Activated naive CD4-positive, alpha-beta T cell treated with anti-CD3 and anti-CD28 coated beads for 36 hours (primary cell): ENCODE measurements at places on chromosomes 2 and 18. TPM values are rescaled to one million over a fixed set of nuclear protein-coding genes. Genes with fewer than 3 reads are reported as not detected.

- H3K4me3 ChIP-seq = no peak overlapping the region
- H3K4me1 ChIP-seq = peaks cover 5% of the 10 kb centered on the region
- H3K27ac ChIP-seq = no peak overlapping the region
- H3K36me3 ChIP-seq = no peaks in the 10 kb centered on the region
- DNase-seq = no peak
These were observed 8.8 kb downstream of the PRLH start for GRCh38 chr2:237574894-237575868.

GRCh38 chr2:223618172-223619035 is 16.2 kb upstream of the SCG2 start:
- H3K4me3 ChIP-seq = no peak overlapping the region
- no peaks in the 10 kb centered on the region for H3K36me3 ChIP-seq
- no peaks in the 10 kb centered on the region for H3K4me1 ChIP-seq
- no peak for DNase-seq
- no peak overlapping the region for H3K27ac ChIP-seq

ACMSD gene
- total RNA-seq = not detected

- H3K36me3 ChIP-seq = no peaks in the 10 kb centered on the region
- H3K27ac ChIP-seq = no peak overlapping the region
- H3K4me3 ChIP-seq = no peak overlapping the region
These were observed 111.8 kb downstream of the UGGT1 start for GRCh38 chr2:128202791-128203190.

DNA sequence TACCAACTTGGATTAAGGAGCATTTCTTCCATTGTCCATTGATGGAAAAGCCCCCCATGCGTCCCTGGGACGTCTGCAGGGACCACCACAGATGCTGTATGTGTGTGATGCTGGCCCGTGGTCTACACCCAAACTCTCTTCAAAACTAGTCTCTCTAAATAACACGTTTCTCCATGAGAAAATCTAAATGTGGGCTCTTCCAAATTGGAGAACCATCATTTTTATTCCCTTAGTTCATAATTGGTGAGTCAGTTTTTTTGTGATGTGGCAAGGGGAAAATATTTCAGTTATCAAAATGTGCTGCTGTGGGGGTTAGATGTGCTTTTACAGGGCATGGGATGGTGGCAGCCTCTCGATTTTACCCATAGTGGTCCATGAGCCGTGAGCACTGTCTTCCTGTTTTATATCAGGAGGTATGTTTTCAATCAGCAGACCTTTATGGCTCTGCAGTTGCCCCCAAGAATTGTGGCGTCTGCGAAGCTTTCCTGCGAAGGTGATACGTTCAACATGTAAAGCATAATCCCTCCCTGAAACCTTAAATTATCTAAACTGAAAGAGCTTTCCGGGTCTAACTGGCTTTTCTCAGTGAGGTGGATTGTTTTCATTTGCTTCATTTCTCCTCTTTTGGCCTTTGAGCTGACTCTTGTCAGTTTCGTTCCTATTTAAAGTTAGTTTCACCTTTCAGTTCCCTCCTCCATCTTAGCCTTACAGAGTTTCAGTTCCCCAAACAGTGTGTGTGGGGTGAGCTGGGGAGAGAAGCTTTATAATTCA is 78.4 kb downstream of the SETBP1 start:
- H3K36me3 ChIP-seq = no peaks in the 10 kb centered on the region
- peak overlapping the region; percentile 80 for H3K27ac ChIP-seq
- no peak overlapping the region for H3K4me3 ChIP-seq
- peaks cover 6% of the 10 kb centered on the region for H3K27me3 ChIP-seq

PDE1A gene
- not detected for total RNA-seq

DNA sequence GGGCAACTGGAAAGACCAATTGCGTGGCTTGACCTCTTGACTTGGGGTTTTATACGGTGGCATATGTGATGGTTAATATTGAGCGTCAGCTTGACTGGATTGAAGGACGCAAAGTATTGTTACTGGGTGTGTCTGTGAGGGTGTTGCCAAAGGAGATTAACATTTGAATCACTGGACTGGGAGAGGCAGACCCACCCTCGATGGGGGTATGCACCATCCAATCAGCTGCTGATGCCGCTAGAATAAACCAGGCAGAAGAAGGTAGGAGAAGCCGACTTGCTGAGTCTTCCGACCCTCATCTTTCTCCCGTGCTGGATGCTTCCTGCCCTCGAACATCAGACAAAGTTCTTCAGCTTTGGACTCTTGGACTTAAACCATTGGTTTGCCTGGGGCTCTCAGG is 34.2 kb upstream of the YPEL5 start:
- no peaks in the 10 kb centered on the region for H3K27me3 ChIP-seq
- H3K36me3 ChIP-seq = no peaks in the 10 kb centered on the region
- no peak for DNase-seq
- H3K27ac ChIP-seq = no peak overlapping the region

DNA sequence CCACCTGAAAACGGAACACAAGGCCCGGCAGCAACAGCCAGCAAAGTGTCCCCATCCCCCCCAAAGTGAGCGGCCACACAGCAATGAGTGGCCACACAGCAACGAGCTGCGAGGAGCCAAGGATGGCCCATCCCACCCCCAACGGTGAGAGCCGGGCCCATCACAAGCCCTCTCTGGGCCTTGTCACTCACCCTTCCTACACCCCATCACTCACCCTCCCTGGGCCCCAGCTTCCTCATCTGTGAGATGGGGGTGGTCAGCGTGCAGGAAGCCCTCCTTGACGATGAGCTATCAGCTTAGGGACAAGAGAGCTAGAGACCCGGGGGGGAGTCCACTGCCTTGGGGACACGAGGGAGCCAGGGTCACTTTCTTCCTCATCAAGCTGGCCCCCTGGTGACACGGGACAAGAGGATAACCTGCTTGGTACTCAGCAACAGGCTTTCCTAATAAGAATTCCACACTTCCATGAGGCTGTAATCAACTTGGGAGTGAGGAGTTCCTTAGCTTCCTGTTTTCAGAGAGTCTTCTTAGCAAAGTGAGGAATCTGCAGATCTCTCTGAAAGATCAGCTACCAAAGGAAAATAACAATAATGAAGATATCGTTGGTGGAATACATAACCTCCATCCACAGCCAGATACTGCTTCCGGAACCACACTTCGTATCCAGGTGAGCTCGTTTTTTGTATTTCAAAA is 92.8 kb downstream of the HDAC4 start:
- H3K36me3 ChIP-seq = no peaks in the 10 kb centered on the region
- H3K4me3 ChIP-seq = no peak overlapping the region
- peaks cover 21% of the 10 kb centered on the region for H3K4me1 ChIP-seq
- no peak for DNase-seq

GRCh38 chr2:176642074-176642473 is 372.8 kb downstream of the MTX2 start:
- peaks cover 2% of the 10 kb centered on the region for H3K4me1 ChIP-seq
- H3K4me3 ChIP-seq = no peak overlapping the region
- H3K27me3 ChIP-seq = peaks cover 59% of the 10 kb centered on the region

DNA sequence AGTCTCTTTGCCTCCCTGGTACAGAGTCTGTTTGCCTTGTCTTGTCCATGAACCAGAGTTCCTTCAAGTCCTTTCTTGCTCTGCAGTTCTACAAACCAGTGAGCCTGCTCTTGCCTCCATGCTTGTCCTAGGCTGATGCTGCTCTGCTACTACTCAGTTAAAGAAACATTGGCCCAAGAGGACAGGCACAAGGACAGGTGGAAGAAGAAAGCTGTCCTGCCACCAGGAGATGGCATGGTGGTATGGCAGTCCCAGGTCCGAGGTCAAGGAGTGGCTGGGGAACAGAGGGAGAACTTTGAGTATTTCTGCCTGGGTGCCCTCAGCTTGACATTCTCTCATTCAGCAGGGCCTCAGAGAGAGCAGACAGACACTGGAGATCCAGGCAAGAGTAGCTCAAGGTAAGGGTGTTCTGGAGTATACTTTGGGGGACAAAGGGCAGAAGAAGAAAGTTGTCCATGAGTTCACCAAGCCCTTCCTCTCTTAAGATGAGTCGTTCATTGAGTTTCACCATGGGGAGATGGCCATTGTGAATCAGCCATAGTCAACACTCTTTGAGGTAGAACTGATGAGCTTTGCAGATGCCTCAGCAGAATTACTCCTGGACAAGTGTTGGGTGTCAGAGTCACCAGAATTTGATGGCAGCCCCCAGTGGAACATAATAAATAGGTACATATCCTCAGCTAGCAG is 20.4 kb downstream of the TTC32 start:
- H3K27ac ChIP-seq = no peak overlapping the region
- peaks cover 4% of the 10 kb centered on the region for H3K36me3 ChIP-seq
- H3K27me3 ChIP-seq = no peaks in the 10 kb centered on the region

FLACC1 gene
- total RNA-seq = 0.84 TPM

DNA sequence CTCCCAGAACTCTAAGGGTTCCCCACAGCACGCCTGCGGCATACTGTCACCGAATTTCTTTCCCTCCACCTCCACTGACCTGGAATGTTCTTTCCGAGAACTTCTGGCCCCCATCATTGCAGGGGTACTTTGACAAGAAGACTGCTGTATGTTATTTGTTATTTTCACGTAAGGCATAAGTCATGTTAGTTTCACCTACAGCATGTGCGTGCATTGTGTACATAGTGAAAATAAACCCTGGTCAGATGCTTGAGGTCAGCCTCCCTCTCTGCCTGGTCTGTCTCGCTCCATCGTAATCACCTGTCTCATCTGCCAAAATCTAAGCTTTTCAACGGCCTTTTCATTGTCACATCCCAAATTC is 4.1 kb downstream of the ABCG8 start:
- no peaks in the 10 kb centered on the region for H3K4me1 ChIP-seq
- H3K27me3 ChIP-seq = no peaks in the 10 kb centered on the region
- no peak overlapping the region for H3K4me3 ChIP-seq
- no peak for DNase-seq

FAM237A gene
- not detected for total RNA-seq

GRCh38 chr18:58781627-58782194 is 83.0 kb upstream of the ZNF532 start:
- H3K36me3 ChIP-seq = no peaks in the 10 kb centered on the region
- no peak overlapping the region for H3K4me3 ChIP-seq
- H3K27ac ChIP-seq = no peak overlapping the region
- peaks cover 21% of the 10 kb centered on the region for H3K27me3 ChIP-seq

GRCh38 chr2:173349287-173349686 is 5.4 kb upstream of the CDCA7 start:
- peaks cover 4% of the 10 kb centered on the region for H3K4me1 ChIP-seq
- no peak overlapping the region for H3K4me3 ChIP-seq
- H3K27ac ChIP-seq = no peak overlapping the region

- no peaks in the 10 kb centered on the region for H3K4me1 ChIP-seq
- H3K4me3 ChIP-seq = no peak overlapping the region
- H3K27ac ChIP-seq = no peak overlapping the region
- DNase-seq = no peak
- H3K27me3 ChIP-seq = no peaks in the 10 kb centered on the region
These were observed 690.6 kb upstream of the SLC8A1 start for GRCh38 chr2:41142478-41142877.

DNA sequence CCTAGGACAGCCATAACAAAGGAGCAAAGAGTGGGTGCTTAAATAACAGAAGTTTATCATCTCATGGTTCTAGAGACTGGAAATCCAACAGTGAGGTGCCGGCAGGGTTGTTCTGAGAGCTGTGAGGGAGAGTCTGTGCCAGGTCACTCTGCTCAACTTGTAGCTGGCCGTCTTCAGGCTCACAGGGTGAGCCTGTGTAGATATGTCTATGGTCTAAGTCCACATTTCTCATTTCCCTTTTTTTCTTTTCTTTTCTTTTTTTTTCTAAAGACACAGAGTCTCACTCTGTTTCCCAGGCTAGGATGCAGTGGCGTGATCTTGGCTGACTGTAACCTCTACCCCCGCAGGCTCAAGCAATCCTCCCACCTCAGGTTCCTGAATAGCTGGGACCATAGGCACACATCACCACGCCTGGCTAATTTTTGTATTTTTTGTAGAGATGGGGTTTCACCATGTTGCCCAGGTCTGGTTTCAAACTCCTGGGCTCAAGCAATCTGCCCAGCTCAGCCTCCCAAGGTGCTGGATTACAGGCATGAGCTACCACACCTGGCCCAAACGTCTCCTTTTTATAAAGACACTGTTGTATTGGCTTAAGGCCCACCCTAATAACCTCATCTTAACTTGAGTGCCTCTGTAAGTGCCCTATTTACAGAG is 142.2 kb downstream of the SP3 start:
- peaks cover 16% of the 10 kb centered on the region for H3K27me3 ChIP-seq
- no peak overlapping the region for H3K4me3 ChIP-seq
- H3K36me3 ChIP-seq = no peaks in the 10 kb centered on the region

GRHL1 gene
- 0.69 TPM for total RNA-seq

CRYBA2 gene
- not detected for total RNA-seq

GKN1 gene
- not detected for total RNA-seq

GRCh38 chr2:223947711-223948205 is 2.6 kb upstream of the WDFY1 start:
- peak overlapping the region; percentile 6 for H3K27ac ChIP-seq
- H3K27me3 ChIP-seq = no peaks in the 10 kb centered on the region
- no peak for DNase-seq
- no peak overlapping the region for H3K4me3 ChIP-seq
- peaks cover 63% of the 10 kb centered on the region for H3K4me1 ChIP-seq
- peaks cover 10% of the 10 kb centered on the region for H3K36me3 ChIP-seq

DNA sequence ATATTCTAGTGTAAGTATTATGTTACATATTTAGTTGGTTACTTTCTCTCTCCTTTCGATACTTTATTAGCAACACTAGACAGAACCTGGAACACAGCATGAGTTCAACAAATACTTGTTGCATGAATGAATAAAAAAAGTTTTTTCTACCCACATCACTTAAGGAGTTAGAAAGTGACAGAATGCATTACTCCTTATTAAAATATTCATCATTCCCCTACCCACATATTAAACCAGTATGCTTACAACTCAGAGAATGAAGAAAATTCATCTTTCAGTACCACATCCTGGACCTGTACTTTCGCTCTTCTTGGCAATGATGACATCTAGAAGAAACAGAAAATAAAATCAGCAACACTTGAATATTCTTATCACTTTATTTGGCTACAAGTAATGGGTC is 6.0 kb downstream of the SRBD1 start:
- H3K4me1 ChIP-seq = peaks cover 21% of the 10 kb centered on the region
- peaks cover 35% of the 10 kb centered on the region for H3K36me3 ChIP-seq
- H3K27me3 ChIP-seq = no peaks in the 10 kb centered on the region
- H3K27ac ChIP-seq = no peak overlapping the region
